Occipital lobe (tissue), 3 donors: ENCODE measurements at places on chromosomes 2 and 18.

GRCh38 chr2:109148991-109149645 lies 20.1 kb downstream of the SH3RF3 start:
- DNase-seq, result no peak

- no peak for DNase-seq
Observed at GRCh38 chr18:3660739-3661515, 211.0 kb downstream of the TGIF1 start.

- DNase-seq, result no peak
Observed at GRCh38 chr2:223315813-223316212, 263.8 kb downstream of the KCNE4 start.

- no peak for DNase-seq
Observed at GRCh38 chr2:130791617-130791939, 36.2 kb downstream of the AMER3 start.

DNA sequence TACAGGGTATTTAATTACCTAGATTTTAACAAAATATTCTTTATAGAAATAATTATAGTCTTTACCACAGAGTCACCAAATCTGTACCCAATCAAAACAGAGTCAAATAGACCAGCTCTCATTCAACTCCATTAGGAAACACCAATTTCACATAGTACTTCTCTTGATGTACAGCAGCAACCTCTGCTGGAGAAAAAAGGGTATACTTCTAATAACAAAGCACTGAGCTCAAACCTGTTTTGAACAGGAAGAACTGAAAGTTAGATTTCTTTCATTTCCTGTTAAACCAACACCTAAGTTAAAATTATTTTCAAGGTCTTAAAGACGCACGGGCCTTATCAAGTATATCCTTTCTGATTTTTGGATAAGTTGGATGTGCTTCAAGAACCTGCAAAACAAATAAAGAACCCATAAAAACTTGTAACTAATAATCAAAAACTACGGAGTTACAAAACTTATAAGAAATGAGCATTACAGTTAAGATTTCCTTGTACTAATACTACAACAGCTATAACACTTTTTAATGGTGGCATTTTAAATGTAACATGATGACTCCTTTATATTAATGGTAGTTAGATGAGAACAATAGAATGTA lies 79.0 kb downstream of the TTC21B start:
- DNase-seq, result no peak

DNA sequence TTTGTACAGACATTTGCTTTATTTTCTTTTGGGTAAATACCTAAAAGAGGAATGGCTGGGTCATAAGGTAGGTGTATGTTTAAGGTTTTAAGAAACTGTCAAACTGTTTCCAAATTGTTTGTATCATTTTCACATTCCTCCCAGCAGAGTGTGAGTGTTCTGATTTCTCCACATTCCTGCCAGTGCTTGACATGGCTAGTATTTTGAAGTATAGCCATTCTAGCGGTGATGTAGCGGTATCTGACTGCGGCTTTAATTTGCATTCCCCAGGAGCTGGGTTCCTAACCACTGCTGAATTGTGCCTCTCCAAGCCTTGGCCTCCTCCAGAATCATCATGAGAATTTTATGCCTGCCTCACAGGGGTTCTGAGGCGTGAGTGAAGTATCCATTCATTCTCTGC lies 61.8 kb upstream of the ARL4C start:
- no peak for DNase-seq

DNA sequence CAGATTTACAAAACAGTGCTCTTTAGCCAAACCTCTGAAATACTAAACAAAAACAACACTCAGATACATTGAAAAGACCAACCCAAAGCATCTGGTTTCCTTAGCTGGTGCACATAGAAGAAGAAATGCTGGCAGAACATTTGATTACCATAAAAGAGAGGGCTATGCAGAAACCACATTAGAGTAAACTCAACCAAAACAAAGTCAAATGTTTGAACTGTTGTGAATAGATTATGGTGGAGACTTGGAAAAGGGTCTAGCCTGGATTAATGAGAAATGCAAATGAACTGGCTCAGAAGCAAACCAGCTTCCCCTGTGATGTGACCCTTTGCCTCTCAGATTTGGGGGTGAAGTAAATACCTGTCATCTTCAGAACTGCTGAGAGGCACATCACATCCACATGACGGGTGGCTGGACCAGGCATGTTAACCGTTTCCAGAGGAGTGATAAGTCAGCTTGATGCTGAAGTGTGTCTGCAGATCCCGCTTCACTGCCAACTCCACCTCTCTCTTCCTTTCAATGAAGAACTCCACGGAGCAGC lies 153.0 kb downstream of the NRP2 start:
- DNase-seq, result no peak

DNA sequence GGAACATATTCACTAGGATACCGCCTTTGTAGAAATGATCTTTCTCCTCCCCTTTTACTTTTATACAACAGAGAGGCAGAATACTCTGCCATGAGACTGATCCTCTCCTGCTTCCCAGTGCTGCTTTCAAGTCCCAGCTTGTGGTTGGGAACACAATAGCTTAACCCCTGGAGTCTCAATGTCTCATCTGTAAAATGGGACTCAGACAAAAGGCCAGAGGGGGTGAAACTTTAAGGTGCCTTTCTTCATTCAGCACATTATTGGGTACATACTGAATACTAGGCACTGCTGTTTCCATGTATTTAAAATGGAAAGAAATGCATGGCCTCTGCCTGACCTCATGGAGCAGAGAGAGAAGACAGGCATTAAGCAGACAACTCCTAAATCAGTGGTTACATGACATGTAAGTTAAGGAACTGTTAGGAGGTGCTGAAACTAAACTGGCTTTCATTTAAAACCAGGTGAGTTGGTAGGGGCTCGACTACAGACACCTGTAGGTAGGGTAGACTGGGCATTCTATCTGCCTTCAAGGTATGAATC lies 53.8 kb downstream of the MAP4K4 start:
- DNase-seq, result no peak
